ENCODE measurements at places on chromosomes 2 and 18.

DNA sequence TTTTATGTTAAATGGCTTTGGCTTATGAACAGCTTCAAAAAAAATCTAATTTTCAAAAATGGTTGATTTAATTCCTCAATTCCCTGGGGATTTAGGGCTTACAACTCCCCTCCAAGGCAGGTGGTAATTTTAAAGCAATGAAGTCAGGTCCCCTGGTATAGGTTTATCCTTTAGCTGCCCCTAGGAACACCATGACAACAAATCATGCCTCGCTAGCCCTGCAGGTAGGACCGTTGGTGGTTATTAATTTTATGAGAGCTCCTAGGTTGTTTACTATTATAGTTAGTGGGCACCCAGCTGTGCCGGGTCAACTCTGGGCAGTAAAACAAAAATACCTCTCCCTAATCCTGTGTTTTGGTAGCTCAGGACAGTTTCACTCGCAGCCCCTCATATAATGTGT, 26.2 kb upstream of the MBOAT2 start:
- no peak for DNase-seq

DNA sequence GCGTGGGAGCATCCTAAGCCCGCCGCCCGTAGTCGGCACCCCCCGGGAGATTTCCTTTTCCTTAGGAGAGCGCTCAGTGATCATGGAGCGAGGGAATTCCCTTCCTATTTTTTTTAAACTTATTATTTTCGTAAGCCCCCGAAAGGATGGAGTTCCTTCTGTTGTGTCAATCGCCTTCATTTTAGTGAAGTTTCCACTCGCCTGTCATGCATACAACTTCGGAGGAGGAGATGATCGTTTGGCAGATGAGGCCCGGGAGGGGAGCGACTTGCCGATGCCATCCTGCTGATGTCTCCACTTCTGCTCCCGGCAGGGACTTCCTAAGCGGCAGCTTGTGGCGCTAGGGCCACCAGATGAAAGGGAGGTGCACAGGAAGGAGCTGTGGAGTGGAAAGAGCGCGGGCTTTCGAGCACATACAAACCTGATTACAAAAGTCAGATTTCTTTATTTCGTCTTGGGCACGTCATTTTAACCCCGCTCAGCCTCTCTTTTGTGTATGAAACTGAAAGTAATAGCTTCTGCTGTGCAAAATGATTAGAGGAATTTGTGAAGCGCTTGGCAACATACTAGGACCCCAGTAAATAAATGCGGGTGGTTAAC, at the start of gene ADGRF3:
Gene ADGRF3 (minus strand): TSS at position 336 of the 600 bp plus-strand sequence. CDS start 555 bp downstream, outside the sequence.
- no peak for DNase-seq

DNA sequence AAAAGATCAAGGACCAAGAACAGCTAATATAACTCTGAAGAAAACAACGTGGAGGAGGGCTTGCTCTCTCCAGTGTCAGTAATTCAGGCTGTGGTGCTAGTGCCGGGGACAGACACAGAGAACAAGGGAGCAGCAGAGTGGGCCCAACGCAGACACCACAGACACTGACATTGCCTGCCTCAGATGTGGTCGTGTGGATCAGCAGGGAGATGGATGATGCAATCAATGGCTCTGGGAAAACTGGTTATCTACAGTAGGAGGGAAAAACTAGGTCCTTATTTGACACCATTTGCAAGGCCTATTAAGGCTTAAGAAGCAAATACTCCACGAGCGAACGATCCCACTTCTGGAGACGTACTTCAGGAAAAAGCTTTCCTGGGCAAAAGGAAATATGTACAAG, 36.1 kb downstream of the HDLBP start:
- no peak for DNase-seq

DNA sequence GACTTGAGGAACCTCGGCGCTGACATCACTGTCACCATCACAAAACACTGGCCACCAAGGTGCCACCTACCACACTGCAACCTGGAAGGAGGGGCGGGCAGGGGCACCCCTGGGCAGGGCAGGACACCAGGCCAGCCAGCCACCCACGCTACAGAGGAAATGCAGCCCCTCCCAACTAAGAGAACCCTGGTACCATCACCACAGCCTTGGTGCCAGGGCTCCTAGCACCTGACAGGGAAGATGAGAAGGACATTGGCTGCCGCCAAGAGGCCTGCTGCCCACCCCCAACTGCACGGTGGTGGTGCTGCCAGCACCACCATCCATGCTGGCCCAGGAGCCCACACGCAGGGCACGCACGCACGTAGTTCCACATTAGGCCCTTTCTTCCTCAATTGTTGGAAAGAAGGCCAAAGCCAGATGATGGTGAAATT, 88.7 kb downstream of the HDAC4 start:
- no peak for DNase-seq

- no peak for DNase-seq
Observed at GRCh38 chr18:8816816-8817215, 111.5 kb downstream of the MTCL1 start.

Data from GM12891 (cell line).